ENCODE measurements at places on chromosomes 6 and 20. TPM values are rescaled to one million over a fixed set of nuclear protein-coding genes. Genes with fewer than 3 reads are reported as not detected.

TINAG gene
- not detected for total RNA-seq

NRSN1 gene
- total RNA-seq = 2.0 TPM

SLC13A3 gene
- 0.49 TPM for total RNA-seq

FRK gene
- 0.27 TPM for total RNA-seq

KCNB1 gene
- 20.2 TPM for total RNA-seq

GSTA4 gene
- 37.0 TPM for total RNA-seq

PTCRA gene
- total RNA-seq = not detected

PAK5 gene
- total RNA-seq = 0.14 TPM

PLAGL2 gene
- 3.3 TPM for total RNA-seq

LZTS3 gene
- total RNA-seq = 5.4 TPM

SLC17A3 gene
- total RNA-seq = not detected

HMGA1 gene
- total RNA-seq = 10.2 TPM

- DNase-seq = no peak
- H3K27ac ChIP-seq = no peak overlapping the region
- H3K4me1 ChIP-seq = no peaks in the 10 kb centered on the region
- no peaks in the 10 kb centered on the region for H3K36me3 ChIP-seq
- H3K27me3 ChIP-seq = no peaks in the 10 kb centered on the region
Measured at GRCh38 chr6:151796842-151797530, 10.5 kb upstream of the ESR1 start.

DNA sequence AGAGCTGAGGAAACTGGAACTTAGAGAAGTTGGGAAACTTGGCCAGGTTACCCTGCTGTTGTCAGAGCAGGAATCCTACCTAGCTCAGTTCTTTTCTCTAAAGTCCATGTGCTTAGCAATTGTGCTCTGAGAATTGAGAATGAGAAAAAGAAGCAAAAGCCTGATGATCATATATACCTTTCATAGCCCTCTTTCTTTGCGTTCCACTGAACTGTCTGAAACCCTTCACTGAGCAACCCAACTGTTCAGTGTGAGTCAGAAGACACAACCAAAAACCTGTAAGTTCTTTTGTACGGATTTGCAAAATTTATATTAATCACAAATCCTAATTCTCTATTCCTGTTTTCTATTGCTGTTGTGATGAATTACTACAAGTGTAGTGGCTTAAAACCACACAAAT lies 80.6 kb downstream of the PHF3 start:
- no peaks in the 10 kb centered on the region for H3K27me3 ChIP-seq

- no peak for DNase-seq
- no peak overlapping the region for H3K4me3 ChIP-seq
- H3K27ac ChIP-seq = no peak overlapping the region
- H3K4me1 ChIP-seq = no peaks in the 10 kb centered on the region
- no peaks in the 10 kb centered on the region for H3K36me3 ChIP-seq
Measured at GRCh38 chr6:7580927-7581618, 8.9 kb upstream of the SNRNP48 start.

GRCh38 chr20:17610566-17611289 lies 40.9 kb downstream of the DSTN start:
- peak overlapping the region; percentile 86 for H3K27ac ChIP-seq
- no peak for DNase-seq
- no peaks in the 10 kb centered on the region for H3K27me3 ChIP-seq
- no peak overlapping the region for H3K4me3 ChIP-seq

- no peak overlapping the region for H3K4me3 ChIP-seq
- DNase-seq = no peak
- H3K27me3 ChIP-seq = no peaks in the 10 kb centered on the region
- no peak overlapping the region for H3K27ac ChIP-seq
Measured at GRCh38 chr6:66307490-66307889, 600.5 kb upstream of the EYS start.

DNA sequence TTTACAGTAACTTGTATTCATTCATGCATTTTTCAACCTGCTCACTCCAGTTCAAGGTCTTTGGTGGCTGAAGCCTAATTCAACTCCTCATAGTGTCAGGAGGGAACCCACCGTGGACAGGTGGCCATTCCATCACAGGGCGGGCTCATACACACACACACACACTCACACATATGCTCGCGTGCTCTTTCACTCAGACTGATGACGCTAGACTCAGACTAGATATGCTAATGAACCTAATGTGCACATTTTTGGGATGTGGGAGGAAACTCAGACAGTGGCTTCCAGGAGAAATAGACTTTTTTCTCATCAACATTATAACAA lies 56.7 kb downstream of the TRIM27 start:
- H3K36me3 ChIP-seq = no peaks in the 10 kb centered on the region
- H3K27ac ChIP-seq = peak overlapping the region; percentile 86
- peak overlapping the region; percentile 48 for H3K4me3 ChIP-seq
- H3K4me1 ChIP-seq = no peaks in the 10 kb centered on the region
- DNase-seq = no peak

- DNase-seq = no peak
- H3K27me3 ChIP-seq = no peaks in the 10 kb centered on the region
- no peaks in the 10 kb centered on the region for H3K36me3 ChIP-seq
Measured at GRCh38 chr6:151493804-151494234, at the start of gene CCDC170. Gene CCDC170, plus strand, starts transcription at chr6:151494017. Its CDS starts 112 bp downstream, at chr6:151494129.

- no peak for DNase-seq
- H3K4me3 ChIP-seq = peak overlapping the region; percentile 69
- H3K27me3 ChIP-seq = no peaks in the 10 kb centered on the region
- peaks cover 21% of the 10 kb centered on the region for H3K4me1 ChIP-seq
- peak overlapping the region; percentile 74 for H3K27ac ChIP-seq
Measured at GRCh38 chr6:136793363-136793762, 1.1 kb upstream of the MAP3K5 start.

DNA sequence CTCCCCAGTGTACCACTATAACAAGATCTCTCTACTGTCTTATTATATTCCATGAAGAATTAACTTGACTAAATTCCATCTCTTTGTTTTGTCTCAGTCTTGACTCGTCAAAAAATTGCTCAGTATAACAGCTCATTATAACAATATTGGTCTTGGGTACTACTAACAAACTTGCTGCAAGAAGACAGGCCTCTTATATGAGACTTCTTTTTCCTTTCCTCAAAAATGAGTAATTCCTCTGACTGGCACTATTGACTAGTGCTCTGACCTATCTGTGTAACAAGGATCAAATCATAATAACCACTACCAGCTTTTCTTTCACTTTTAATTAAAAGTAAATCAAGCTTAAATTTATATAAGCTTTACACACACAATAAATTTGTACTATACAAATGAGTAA lies 91.3 kb upstream of the THEMIS start:
- no peak overlapping the region for H3K27ac ChIP-seq
- no peaks in the 10 kb centered on the region for H3K36me3 ChIP-seq
- H3K27me3 ChIP-seq = no peaks in the 10 kb centered on the region

GRCh38 chr6:27977387-27977786 lies 20.3 kb downstream of the OR2B6 start:
- H3K4me3 ChIP-seq = no peak overlapping the region
- DNase-seq = no peak
- H3K27ac ChIP-seq = no peak overlapping the region
- no peaks in the 10 kb centered on the region for H3K27me3 ChIP-seq
- H3K36me3 ChIP-seq = no peaks in the 10 kb centered on the region
- H3K4me1 ChIP-seq = no peaks in the 10 kb centered on the region

- H3K4me3 ChIP-seq = no peak overlapping the region
- H3K27ac ChIP-seq = no peak overlapping the region
- no peaks in the 10 kb centered on the region for H3K36me3 ChIP-seq
- DNase-seq = no peak
Measured at GRCh38 chr6:134626086-134626485, 308.2 kb upstream of the SGK1 start.

DNA sequence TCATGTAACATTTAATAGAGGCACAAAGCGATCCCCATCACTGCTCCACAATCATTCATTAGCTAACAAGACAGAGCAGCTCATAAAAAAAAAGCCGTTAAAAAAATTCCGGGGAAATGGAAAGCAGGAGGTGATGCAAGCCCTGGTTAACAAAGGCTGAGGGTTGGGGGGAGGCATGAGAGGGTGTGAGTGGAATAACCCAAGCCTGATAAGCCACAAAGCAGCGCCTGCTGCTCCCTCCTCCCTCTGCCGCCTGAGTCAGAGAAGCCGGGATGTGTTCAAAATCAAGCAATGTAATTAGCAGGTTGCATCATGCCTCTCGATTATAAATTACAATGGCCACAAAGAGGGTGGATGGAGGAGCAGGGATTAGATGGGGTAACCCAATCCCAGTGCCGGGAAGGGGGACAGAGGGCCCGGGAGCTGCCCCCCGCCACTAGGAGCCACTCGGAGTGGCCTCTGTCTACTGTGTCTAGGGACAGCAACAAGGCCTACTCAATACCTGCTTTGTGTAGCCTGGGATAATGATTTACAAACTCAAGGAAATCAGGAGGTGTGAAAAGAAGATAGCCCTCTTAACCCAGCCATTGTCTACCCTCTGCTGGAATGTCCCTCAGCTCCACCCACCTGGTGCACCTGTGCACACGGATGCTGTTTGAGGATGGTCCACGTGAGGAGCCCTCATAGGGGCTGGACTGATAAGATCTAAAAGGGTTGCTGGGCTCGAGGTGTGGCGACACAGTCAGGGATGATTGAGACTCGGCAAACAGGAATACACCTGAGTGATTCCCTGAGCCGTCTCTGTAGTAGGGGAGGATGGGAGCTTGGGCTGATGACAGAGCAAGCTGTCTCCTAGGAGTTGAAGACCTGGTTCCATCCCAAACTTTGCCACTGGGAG lies 156.9 kb downstream of the VEGFA start:
- DNase-seq = peak; percentile 58
- H3K27me3 ChIP-seq = no peaks in the 10 kb centered on the region
- H3K27ac ChIP-seq = no peak overlapping the region
- no peak overlapping the region for H3K4me3 ChIP-seq
- H3K4me1 ChIP-seq = no peaks in the 10 kb centered on the region

GRCh38 chr6:19998541-19998940 lies 161.4 kb downstream of the ID4 start:
- no peak for DNase-seq
- H3K4me1 ChIP-seq = no peaks in the 10 kb centered on the region

- no peak for DNase-seq
- no peaks in the 10 kb centered on the region for H3K4me1 ChIP-seq
- H3K36me3 ChIP-seq = no peaks in the 10 kb centered on the region
Measured at GRCh38 chr6:129852257-129852858, 8.8 kb downstream of the TMEM244 start.

- no peak for DNase-seq
- H3K27ac ChIP-seq = no peak overlapping the region
- no peaks in the 10 kb centered on the region for H3K27me3 ChIP-seq
- H3K4me1 ChIP-seq = peaks cover 40% of the 10 kb centered on the region
- H3K4me3 ChIP-seq = no peak overlapping the region
Measured at GRCh38 chr6:156917213-156917612, 140.0 kb downstream of the ARID1B start.

- H3K4me1 ChIP-seq = no peaks in the 10 kb centered on the region
- H3K27ac ChIP-seq = no peak overlapping the region
- H3K27me3 ChIP-seq = no peaks in the 10 kb centered on the region
- no peak for DNase-seq
Measured at GRCh38 chr20:44942264-44942973, 17.8 kb downstream of the TOMM34 start.

- no peaks in the 10 kb centered on the region for H3K36me3 ChIP-seq
- DNase-seq = no peak
- H3K4me3 ChIP-seq = no peak overlapping the region
Measured at GRCh38 chr6:52176550-52176949, 9.6 kb upstream of the IL17A start.

GRCh38 chr6:141165002-141165665 lies 967.6 kb upstream of the GJE1 start:
- H3K36me3 ChIP-seq = no peaks in the 10 kb centered on the region
- no peak overlapping the region for H3K27ac ChIP-seq
- no peak for DNase-seq
- H3K4me1 ChIP-seq = no peaks in the 10 kb centered on the region
- H3K27me3 ChIP-seq = no peaks in the 10 kb centered on the region
- no peak overlapping the region for H3K4me3 ChIP-seq

GRCh38 chr6:12717356-12717755 lies 789 bp downstream of the PHACTR1 start:
- DNase-seq = no peak
- H3K36me3 ChIP-seq = no peaks in the 10 kb centered on the region
- peaks cover 15% of the 10 kb centered on the region for H3K27me3 ChIP-seq
- no peak overlapping the region for H3K27ac ChIP-seq

- H3K36me3 ChIP-seq = no peaks in the 10 kb centered on the region
- H3K4me3 ChIP-seq = no peak overlapping the region
- H3K27me3 ChIP-seq = peaks cover 8% of the 10 kb centered on the region
- no peak overlapping the region for H3K27ac ChIP-seq
Measured at GRCh38 chr6:168343239-168344150, 23.9 kb upstream of the DACT2 start.

- DNase-seq = no peak
- H3K36me3 ChIP-seq = no peaks in the 10 kb centered on the region
- H3K4me1 ChIP-seq = peaks cover 68% of the 10 kb centered on the region
- H3K27ac ChIP-seq = peak overlapping the region; percentile 20
Measured at GRCh38 chr6:21999012-21999528, 297.8 kb downstream of the PRL start.

GRCh38 chr6:98929498-98930060 lies 18.2 kb downstream of the FBXL4 start:
- DNase-seq = no peak
- no peaks in the 10 kb centered on the region for H3K36me3 ChIP-seq
- peaks cover 9% of the 10 kb centered on the region for H3K4me1 ChIP-seq
- no peak overlapping the region for H3K27ac ChIP-seq
- H3K27me3 ChIP-seq = no peaks in the 10 kb centered on the region

Data from sigmoid colon (tissue), 7 donors.